Ascending aorta (tissue), 2 donors: ENCODE measurements at places on chromosomes 4 and X.

GRCh38 chr4:22720091-22720490 lies 27.4 kb downstream of the GBA3 start:
- H3K4me3 ChIP-seq: no peak overlapping the region
- no peak for DNase-seq
- no peaks in the 10 kb centered on the region for H3K4me1 ChIP-seq
- no peaks in the 10 kb centered on the region for H3K27me3 ChIP-seq
- H3K36me3 ChIP-seq: no peaks in the 10 kb centered on the region

GRCh38 chr4:10299601-10300000 lies 157.6 kb downstream of the ZNF518B start:
- no peaks in the 10 kb centered on the region for H3K4me1 ChIP-seq
- no peaks in the 10 kb centered on the region for H3K27me3 ChIP-seq
- no peaks in the 10 kb centered on the region for H3K36me3 ChIP-seq
- DNase-seq: no peak
- no peak overlapping the region for H3K27ac ChIP-seq
- no peak overlapping the region for H3K4me3 ChIP-seq

- no peaks in the 10 kb centered on the region for H3K27me3 ChIP-seq
- H3K4me3 ChIP-seq: no peak overlapping the region
- no peak for DNase-seq
- no peaks in the 10 kb centered on the region for H3K4me1 ChIP-seq
Measured at GRCh38 chrX:39975101-39975925, 122.4 kb downstream of the BCOR start.

DNA sequence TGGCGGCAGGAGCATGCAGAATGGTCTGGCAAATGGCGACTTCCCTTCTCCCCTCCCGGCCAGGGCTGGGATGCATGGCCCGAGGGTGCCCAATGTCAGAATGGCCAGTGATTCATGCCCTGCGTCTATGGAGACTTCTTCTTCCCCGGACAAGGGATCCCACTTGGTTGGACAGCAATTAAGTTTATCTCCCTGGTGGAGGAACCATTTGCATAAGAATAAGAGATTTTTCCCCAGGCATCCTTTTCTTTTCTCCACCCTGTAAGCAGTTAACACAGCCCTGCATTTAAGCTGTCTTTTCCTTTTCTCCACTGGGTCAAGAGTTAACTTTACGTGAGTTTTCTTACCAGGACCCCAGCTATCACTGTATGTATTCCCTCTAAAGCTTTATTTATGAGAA lies 856.6 kb downstream of the GLUD2 start:
- no peak for DNase-seq
- no peak overlapping the region for H3K4me3 ChIP-seq
- no peaks in the 10 kb centered on the region for H3K4me1 ChIP-seq
- no peak overlapping the region for H3K27ac ChIP-seq
- H3K27me3 ChIP-seq: no peaks in the 10 kb centered on the region

GRCh38 chr4:71830497-71831190 lies 46.8 kb upstream of the GC start:
- no peaks in the 10 kb centered on the region for H3K36me3 ChIP-seq
- H3K4me3 ChIP-seq: no peak overlapping the region
- no peaks in the 10 kb centered on the region for H3K27me3 ChIP-seq
- H3K27ac ChIP-seq: no peak overlapping the region
- no peaks in the 10 kb centered on the region for H3K4me1 ChIP-seq

DNA sequence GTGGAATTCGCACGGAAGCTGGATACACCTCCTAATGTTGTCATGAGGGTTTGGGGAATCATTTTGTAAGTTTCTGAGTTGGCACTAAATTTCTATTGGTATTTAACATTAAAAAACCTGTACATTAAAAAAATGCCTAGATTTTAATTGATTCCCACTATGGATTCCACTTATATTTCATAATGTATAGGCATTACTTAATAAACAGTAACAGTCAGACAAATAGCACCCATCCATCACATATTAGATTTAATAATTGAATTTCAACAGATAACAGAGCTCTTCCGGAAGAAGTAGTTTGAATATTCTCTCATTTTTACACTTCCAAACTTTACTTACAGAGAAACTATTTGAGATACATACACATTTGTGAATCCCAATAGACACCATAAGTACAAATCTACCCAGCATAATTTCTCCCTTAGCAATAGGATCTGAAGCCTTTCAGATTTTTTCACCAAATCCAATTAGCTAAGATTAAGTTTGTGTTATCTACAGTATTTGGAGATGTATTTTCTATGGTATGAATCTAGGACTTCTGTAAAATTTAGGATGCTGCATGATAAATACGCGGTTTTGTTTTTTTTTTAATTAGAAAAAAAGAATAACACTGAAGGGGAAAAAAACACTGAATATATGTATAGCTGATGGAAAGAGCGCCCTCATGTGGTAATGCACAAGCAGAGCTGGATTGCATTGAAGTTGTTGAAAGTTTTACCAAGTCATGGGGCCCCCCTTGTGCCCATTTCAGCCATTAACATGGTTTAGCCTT lies 12.2 kb upstream of the ODAM start:
- H3K4me3 ChIP-seq: no peak overlapping the region
- no peak overlapping the region for H3K27ac ChIP-seq
- H3K4me1 ChIP-seq: no peaks in the 10 kb centered on the region
- no peaks in the 10 kb centered on the region for H3K36me3 ChIP-seq
- no peak for DNase-seq
- H3K27me3 ChIP-seq: no peaks in the 10 kb centered on the region

DNA sequence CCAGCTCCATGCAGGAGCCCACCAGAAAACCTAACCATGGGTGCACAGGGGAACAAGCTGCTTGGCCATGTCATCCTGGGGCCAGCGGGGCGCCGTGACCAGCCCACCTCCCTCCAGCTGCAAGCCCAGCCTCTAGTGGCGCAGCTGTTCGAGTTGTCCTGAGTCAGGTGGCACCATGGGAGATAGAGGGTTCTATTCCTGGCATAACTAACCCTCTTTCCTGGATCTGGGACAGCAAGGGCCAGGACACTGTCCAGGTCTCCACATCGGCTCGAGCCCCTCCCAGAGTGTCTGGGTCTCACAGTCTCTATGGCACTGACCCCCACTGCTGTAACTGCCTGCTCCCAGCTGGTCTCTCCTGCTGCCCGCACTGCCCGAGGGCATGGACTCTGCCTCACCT lies 16.7 kb downstream of the ABLIM2 start:
- DNase-seq: no peak
- no peak overlapping the region for H3K27ac ChIP-seq
- H3K36me3 ChIP-seq: no peaks in the 10 kb centered on the region
- no peaks in the 10 kb centered on the region for H3K27me3 ChIP-seq
- H3K4me3 ChIP-seq: no peak overlapping the region
- no peaks in the 10 kb centered on the region for H3K4me1 ChIP-seq

GRCh38 chrX:55813150-55813549 lies 95.6 kb downstream of the RRAGB start:
- no peak overlapping the region for H3K27ac ChIP-seq
- H3K4me1 ChIP-seq: no peaks in the 10 kb centered on the region
- no peak for DNase-seq
- no peaks in the 10 kb centered on the region for H3K27me3 ChIP-seq
- no peak overlapping the region for H3K4me3 ChIP-seq
- H3K36me3 ChIP-seq: no peaks in the 10 kb centered on the region

DNA sequence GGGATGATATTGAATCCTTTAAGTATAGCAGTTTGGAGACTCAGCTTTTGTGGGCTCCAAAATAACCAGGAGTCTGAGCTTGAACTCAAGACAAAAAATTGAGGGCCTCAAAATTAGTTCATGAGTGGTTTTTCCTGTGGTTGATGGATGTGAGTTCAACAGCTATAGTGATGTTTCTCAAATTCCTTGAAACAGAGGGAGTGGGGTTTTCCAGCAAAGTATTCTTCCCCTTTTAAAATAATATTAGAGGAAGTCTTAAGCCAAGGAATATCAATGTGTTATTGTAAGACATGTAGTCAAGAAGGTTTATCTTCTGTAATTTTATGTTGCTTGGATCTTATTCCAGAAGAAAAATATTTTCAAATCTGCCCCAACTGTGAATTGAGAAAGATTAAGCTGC lies 10.6 kb downstream of the OTC start:
- no peak overlapping the region for H3K27ac ChIP-seq
- DNase-seq: no peak
- H3K4me1 ChIP-seq: no peaks in the 10 kb centered on the region
- H3K4me3 ChIP-seq: no peak overlapping the region

- peaks cover 17% of the 10 kb centered on the region for H3K36me3 ChIP-seq
- no peak overlapping the region for H3K27ac ChIP-seq
- DNase-seq: no peak
- H3K4me3 ChIP-seq: no peak overlapping the region
Measured at GRCh38 chr4:24862073-24862751, 50.6 kb downstream of the CCDC149 start.

DNA sequence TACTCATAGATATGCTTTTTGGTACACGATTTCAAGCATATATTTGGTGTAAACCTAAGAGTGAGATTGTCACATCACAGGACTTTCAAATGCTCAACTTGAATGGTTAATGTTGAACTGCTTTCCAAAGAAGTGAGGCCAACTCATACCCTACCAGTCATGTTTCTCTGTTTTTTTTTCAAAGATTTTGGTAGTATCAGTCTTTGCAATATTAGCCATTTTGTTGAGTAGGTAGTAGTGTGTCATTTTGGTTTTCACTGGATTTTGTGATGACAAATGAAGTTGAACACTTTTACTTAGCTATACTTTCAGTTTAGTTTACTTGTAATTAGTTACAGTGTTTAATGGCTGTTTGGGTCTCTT lies 12.5 kb upstream of the HS3ST1 start:
- no peaks in the 10 kb centered on the region for H3K27me3 ChIP-seq
- no peak overlapping the region for H3K27ac ChIP-seq
- H3K36me3 ChIP-seq: no peaks in the 10 kb centered on the region
- H3K4me1 ChIP-seq: no peaks in the 10 kb centered on the region

- H3K4me1 ChIP-seq: peaks cover 3% of the 10 kb centered on the region
- no peaks in the 10 kb centered on the region for H3K36me3 ChIP-seq
- peak within 1 kb of the TSS; percentile 79 for H3K4me3 ChIP-seq
- H3K27ac ChIP-seq: peak within 1 kb of the TSS; percentile 13
- H3K27me3 ChIP-seq: no peaks in the 10 kb centered on the region
- DNase-seq: no peak
Measured at GRCh38 chr4:90127223-90127705, at the start of gene CCSER1. TSS of gene CCSER1 (plus strand) at chr4:90127394.

DNA sequence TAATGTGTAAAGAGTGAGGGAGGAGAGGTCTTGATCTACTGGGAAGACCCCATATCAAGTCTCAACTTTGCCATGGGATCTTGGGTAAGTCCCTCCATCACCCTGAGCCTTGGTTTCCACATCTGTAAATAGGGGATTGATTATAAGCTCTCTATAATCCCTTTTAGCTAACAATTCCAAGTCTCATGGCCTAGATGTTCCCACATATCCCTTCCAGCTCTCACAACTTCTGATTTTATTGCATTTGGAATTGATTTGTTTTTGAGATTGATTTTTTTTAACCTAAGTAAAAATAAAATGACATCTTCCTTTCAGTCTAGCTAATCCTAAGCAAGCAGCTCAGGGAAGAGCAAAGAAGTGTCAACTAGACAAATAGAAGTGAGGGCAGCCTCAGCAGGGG lies 29.8 kb downstream of the SMIM20 start:
- H3K4me1 ChIP-seq: no peaks in the 10 kb centered on the region
- H3K4me3 ChIP-seq: no peak overlapping the region
- no peaks in the 10 kb centered on the region for H3K27me3 ChIP-seq
- no peak for DNase-seq

DNA sequence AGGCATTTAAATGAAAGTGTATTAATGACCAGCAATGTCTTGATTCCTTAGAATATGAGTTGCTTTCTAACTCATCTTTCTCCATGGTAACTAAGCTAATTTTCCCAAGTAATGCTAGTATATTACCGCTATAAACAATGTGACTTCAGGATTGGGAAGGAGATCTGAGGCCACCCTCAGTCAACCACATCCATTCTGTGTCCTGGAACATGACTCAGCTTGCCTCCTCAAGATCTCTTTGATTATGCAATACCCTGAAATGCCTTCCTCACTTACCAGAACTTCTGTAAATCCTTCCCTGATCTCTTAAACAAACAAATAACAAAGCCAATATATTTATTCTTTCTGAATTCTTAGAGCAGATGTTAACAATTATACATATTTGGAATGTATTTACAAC lies 1495.5 kb downstream of the PCDH18 start:
- H3K27ac ChIP-seq: no peak overlapping the region
- no peaks in the 10 kb centered on the region for H3K36me3 ChIP-seq
- H3K27me3 ChIP-seq: no peaks in the 10 kb centered on the region
